ENCODE measurements at places on chromosomes 2 and 18.

- no peaks in the 10 kb centered on the region for H3K36me3 ChIP-seq
- H3K27me3 ChIP-seq, result no peaks in the 10 kb centered on the region
- H3K4me3 ChIP-seq, result no peak overlapping the region
- H3K27ac ChIP-seq, result no peak overlapping the region
- H3K4me1 ChIP-seq, result no peaks in the 10 kb centered on the region
Observed at GRCh38 chr2:45845566-45845965, 194.1 kb downstream of the PRKCE start.

GRCh38 chr2:33008716-33009115 is 62.0 kb downstream of the LTBP1 start:
- no peaks in the 10 kb centered on the region for H3K4me1 ChIP-seq
- DNase-seq, result no peak
- no peak overlapping the region for H3K4me3 ChIP-seq
- no peaks in the 10 kb centered on the region for H3K27me3 ChIP-seq
- H3K36me3 ChIP-seq, result no peaks in the 10 kb centered on the region

DNA sequence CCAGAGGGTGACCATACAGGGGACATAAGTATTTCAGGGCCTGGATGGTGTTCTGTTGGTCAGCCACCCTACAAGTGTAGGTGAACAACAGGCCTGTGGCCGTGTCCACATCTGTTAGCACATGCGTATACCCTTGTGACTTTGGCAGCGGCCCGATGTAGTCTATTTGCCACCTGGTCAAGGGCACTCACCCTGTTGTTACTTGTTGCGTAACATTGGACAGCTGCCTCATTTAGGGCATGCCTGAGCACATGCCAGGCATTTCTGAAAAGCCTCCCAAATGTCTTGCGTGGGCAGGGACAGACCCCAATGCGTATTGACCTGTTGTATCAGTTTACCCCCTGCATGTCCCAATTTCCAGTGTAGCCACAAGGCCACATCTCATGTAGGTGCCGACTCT is 235.0 kb downstream of the MBD5 start:
- H3K27me3 ChIP-seq, result no peaks in the 10 kb centered on the region
- no peak for DNase-seq
- H3K27ac ChIP-seq, result no peak overlapping the region
- H3K36me3 ChIP-seq, result peaks cover 19% of the 10 kb centered on the region
- H3K4me3 ChIP-seq, result no peak overlapping the region

DNA sequence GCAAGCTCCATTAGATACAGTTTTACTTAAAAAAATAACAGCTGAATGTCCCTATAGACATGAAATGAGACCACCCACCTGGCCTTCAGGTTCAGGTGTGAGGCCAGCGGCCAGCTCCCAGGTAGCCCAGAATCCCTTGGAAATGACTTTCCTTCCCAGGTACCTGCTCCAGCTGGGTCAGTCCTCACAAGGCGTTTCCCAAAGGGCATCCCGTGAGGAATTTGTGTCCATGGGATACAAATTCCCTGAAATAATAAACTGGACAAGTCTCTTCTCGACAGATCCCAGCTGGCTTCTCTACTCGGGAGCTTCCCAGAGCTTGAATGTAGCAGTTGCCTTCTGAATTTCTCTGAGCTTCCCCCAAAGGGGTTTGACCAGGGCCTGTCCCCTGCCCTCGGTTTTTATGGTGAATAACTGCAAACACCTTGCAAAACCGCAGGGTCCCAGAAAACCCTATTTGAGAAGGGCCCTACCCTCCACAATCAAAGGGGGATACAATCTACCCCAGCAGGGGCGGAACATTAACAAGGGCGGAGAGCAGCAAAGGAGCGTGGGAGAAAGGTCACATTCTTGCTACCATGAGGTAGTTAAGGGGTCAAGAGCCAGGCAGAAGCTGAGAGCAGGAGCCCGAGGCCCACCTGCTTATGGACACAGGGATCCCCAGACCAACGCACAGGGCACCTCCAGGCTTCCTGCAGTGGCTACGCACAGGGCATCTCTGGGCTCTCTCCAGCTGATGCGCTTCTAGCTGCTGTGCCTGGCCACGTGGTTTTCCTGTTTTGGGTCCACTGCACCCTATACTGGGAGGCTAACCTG is 107.7 kb downstream of the HDAC4 start:
- no peaks in the 10 kb centered on the region for H3K27me3 ChIP-seq
- no peak overlapping the region for H3K27ac ChIP-seq
- peaks cover 4% of the 10 kb centered on the region for H3K36me3 ChIP-seq
- DNase-seq, result no peak

DNA sequence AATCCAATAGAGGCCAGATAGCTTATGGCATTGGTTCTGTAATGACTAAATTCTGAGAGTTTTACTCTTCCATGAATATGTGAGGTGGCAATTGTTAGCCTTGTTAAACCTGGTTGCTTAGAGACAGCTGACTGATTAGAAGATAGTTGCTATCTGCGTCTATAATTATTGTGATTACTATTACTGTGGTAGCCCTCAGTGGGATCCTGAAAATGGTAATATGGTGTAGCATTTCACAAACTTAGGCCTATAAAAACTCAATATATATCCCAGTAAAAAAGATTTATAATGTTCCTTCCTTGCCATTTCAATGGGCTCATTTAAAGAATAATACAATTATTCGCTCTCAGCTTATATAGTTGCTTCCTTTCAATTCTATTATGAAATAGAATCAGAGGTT is 405.8 kb upstream of the CDH2 start:
- H3K4me3 ChIP-seq, result no peak overlapping the region
- no peaks in the 10 kb centered on the region for H3K4me1 ChIP-seq
- H3K27me3 ChIP-seq, result no peaks in the 10 kb centered on the region
- DNase-seq, result no peak
- no peak overlapping the region for H3K27ac ChIP-seq
- H3K36me3 ChIP-seq, result no peaks in the 10 kb centered on the region

Data from T-cell (primary cell).